Uterus (tissue), 4 donors: ENCODE measurements at places on chromosomes 7 and 10. TPM values are rescaled to one million over a fixed set of nuclear protein-coding genes. Genes with fewer than 3 reads are reported as not detected.
A peak's percentile ranks its signal among the peaks of the same experiment; 100 is the strongest.

TMEM213 gene
- not detected for total RNA-seq

GRCh38 chr10:4270116-4270515 is 485.1 kb upstream of the KLF6 start:
- DNase-seq: no peak

GFRA1 gene
- total RNA-seq: 52.1 TPM

DNA sequence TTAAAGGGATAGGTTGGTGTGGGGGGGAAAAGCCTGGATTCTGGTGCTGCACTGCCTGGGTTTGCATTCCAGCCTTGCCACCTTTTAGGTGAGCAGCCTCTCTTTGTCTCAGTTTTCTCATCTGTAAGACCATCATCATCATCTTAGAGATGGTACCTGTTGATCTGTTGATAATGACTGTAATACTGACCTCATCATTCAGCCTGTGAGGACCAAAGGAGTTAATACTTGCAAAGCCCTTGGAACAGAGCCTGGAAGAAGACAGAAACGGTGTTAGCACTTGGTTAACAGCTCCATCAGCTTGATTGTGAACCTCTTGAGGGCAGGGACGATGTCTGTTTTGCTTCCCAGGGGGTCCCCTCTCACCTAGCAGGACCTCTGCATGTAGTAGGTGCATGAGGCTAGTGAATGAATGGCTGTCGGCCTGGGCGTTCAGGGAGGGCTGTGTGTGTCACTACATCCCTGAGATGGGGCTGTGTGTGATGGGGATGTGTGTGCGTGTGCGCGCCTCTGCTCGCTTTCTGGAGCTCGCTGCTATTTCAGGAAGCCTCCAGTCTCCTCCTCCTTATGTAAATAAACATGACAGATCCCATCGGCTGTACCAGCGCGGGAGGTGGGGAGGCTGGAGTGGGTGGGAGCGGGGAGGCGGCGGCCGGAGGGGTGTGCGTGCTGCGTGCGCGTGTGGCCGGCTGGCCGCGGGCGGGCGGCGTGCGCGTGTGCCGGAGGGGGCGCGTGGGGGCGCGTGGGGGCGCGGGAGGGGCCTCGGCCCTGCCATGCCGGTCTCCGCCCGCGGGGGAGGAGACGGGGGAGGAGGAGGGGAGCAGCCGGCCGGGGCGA is 61.2 kb downstream of the NEURL1 start:
- DNase-seq: peak; percentile 74

CNPY1 gene
- total RNA-seq: not detected

DNA sequence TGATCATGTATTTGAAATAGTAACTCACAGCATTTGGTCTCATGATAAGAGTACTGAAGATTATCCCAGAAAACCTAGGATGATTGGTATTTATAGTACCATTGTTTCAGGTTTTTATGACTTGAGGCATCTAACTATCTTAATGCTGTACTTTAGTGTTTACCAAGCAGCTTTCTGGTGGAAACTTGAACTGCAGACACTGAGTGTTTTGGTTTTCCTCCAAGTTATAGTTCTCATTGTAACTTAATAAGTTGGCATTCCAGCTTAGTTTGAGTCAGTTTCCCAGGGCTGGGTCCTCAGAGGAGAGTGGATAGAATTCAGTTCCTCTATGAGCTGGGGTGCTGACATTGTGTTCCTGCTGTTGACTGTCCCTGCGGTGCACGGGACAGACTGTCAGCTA is 50.4 kb downstream of the SEC23IP start:
- DNase-seq: no peak

CCL26 gene
- total RNA-seq: not detected

DNA sequence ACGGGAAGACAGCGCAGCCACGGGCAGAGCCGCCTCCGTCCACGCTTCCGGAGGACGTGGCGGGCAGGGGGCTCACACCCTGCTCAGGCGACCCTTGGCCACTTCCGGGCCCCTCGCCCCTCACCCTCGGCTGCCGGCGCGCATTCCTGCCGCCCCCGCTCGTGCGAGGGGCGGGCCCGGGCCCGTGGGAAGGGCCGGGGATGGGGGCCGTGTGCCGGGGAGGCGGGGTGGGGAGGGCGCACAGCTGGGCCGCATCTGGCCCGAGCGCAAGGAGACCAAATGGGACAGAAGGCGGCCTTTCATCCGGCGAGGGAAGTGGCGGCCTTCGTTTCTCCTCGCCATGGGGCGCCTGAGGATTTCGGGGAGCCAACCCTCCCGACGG is 846 bp upstream of the LFNG start:
- DNase-seq: no peak

DNA sequence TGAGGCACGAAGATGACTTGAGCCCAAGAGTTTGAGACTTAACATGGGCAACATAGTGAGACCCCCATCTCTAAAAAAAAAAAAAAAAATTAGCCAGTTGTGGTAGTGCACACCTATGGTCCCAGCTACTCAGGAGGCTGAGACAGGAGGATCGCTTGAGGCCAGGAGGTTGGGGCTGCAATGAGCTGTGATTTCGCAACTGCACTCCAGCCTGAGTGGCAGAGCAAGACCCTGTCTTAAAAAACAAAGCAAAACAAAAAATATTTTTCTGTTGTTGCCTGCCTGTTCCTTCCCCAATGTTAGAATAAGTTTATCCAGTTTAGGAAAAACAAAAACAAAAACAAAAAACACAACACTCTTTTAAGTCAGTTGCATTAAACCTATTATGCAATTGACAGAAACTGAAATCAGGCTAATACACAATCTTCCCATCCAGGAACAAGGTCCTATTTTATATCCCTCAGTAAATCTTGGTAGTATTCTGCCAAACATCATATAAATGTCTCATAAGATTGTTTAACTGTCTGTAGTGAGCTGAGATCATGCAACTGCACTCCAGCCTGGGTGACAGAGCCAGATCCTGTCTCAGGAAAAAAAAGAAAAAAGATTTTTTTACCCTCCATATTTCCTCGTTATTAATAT is 4.9 kb downstream of the PILRA start:
- no peak for DNase-seq

GRCh38 chr10:129476431-129476830 is 9.4 kb downstream of the MGMT start:
- no peak for DNase-seq

GRCh38 chr7:44395067-44395466 is 69.7 kb upstream of the CAMK2B start:
- no peak for DNase-seq

DNA sequence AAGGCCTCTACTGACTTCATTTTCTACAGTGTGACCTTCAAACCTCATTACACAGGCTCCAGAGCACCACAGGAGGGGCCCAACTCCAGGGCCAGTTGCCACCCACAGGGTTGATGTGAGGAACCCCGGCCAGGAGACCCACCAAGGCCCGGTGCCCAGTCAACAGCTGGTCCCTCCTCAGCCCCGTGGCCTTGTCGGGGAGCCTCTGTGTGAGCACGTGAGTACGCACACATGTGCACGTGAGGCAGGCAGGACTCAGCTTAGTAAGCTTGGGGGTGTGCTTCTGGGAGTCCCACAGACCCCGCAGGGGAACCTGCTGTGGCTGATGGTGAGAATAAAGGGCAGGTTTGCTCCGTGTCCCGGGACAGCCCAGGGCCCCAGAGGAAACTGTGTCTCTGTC is 104.5 kb downstream of the VIPR2 start:
- no peak for DNase-seq

DNA sequence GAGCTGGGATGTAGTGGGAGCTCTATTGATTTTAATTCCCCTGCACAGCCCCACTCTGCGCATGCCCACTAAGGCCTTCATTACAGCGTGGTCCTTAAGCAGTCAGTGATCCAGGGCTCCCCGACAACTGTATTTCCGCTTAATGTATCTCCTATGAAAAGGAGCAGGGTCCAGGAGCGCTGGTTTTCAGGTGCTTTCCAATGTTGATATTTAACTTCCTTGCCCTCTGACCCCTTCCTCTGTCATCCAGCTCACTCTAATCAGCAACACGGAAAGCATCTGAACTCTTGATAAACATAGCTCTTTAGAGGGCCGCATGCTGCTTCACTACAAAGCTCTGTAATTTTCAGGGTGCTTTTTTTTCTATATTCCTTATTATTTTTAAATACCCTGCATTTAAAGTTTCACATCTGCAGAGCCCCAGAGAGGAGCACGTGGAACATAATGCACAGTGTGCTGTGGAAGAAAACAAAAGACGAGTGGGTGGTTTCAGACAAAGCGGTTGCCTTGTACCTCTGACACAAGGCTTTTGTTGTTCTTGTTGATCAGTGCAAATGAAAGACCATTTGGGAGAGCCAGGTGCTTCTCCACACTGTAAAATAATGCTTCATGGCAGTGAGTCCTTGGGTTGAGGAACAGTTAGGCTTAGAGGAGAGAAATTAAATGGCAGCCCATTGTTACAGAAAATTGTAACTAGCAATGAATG is 465.9 kb upstream of the CELF2 start:
- DNase-seq: no peak

DNA sequence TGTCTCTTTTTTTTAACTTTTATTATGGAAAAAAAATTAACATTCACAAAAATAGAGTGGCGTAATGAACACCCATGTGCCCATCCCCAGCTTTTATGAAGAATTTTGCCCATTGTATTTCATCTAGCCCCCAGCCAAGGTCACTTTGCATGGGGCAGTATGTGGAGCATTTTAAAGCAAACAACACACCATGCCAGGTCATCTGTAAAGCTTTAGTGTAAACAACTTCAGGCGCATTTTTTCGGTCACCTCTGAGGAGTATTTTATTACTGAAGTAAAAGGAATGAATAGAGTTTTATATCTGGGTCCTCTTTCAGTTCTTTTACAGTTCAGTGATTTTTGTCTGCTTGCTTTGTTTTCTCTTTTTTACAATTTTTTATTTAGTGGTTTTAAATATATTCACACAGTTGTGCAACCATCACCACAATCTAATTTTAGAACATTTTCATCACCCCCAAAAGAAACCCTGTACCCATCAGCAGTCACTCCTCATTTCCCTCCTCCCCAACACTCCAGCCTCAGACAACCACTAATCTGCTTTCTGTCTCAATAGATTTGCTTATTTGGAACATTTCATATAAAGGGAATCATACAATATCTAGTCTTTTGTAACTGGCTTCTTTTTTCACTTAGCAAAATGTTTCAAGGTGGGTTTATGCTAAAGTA is 87.9 kb downstream of the SLC37A3 start:
- DNase-seq: no peak

DNA sequence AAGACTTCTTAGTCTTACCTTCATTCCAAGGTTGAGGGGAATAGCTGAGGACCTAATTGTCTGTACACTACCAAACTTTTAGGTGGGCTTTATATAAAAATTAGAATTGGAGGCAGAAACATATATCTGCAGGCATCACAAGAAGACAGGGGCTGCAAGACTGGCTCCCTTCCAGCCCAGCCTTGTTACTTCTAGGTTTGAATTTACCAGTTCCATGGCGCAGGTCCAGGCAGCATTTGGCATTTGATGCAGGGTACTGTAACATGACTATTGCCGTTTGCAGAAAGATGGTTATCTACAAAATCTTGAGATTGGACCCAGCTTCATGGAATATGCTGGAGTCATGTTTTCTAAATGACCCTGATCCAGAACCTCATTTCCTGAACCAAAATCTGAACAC is 105.4 kb upstream of the RHOBTB1 start:
- no peak for DNase-seq

- DNase-seq: peak; percentile 61
These were observed 311.4 kb upstream of the AKR1E2 start for GRCh38 chr10:4514445-4515108.

- DNase-seq: no peak
These were observed 27.8 kb downstream of the DCLRE1C start for GRCh38 chr10:14926061-14926470.

DNA sequence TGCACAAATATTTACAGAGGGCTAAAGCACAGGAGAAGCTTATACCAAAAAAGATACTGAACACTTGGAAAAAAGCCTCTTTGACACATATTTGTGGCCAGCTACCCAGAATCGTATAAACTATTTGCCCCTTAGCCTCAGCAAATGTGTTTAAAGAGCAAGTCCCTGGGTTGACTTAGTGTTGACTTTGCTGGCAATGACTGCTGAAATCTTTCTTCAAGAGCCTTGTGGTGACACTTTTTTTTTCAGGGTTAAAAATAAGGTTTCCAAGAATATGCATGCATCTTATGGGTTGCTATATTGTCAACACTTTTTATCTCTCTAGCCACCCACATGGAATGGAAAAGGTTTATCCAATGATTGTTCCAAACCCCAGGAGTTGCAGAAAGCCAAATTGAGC is 14.9 kb upstream of the PLEKHS1 start:
- no peak for DNase-seq

DNA sequence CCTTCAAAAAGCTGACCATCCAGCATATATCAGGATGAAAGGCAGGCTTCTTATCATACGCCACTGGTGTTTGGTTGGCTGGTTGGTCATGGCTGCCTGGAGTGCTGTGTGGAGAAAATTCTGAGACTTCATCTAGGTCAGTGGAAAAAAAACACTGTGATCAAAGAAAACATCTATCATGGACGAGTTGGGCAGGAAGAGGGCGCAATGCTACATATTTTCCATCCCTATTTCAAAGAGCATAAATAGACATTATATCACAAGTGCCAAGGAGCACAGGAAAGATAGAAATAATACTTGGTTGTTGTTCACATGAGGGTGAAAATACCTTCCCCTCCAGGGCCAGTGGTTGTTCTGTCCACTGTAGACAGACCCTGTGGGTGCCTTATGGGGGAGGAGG is 128.4 kb upstream of the PLPP4 start:
- DNase-seq: no peak
